ENCODE measurements at places on chromosomes 6 and 20.

GRCh38 chr6:125157725-125158124 lies 4.2 kb downstream of the TPD52L1 start:
- no peak for DNase-seq

DNA sequence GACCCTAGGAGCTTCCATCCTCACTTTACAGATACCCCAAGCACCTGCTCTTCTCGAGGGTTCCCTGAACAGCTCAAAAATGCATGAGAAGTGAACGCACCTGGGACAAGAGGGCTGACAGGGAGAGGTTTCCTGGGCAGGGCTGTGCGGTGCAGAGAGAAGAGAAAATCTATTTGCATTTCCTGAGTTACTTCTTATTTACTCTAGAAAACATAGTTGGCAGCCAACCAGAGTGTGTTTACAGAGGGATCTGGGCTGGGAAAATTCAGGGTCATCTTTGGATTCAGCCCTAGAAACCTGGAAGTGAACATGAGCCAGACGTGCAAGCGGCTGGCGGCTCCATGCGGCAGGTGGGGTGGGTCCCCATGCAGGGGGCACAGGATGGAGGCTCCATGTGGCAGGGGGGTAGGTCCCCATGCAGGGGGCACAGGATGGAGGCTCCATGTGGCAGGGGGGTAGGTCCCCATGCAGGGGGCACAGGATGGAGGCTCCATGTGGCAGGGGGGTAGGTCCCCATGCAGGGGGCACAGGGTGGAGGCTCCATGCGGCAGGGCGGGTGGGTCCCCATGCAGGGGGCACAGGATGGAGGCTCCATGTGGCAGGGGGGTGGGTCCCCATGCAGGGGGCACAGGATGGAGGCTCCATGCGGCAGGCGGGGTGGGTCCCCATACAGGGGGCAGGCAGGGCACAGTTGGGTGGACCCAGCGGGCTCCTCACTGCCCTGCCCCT lies 342.0 kb downstream of the TAF4 start:
- DNase-seq, result no peak

GRCh38 chr6:31837369-31838113 lies 10.0 kb downstream of the HSPA1B start:
- DNase-seq, result no peak

GRCh38 chr20:58899512-58899911 lies 47.0 kb downstream of the GNAS start:
- DNase-seq, result no peak

- peak; percentile 55 for DNase-seq
Measured at GRCh38 chr6:27902335-27903314, 9.6 kb downstream of the OR2B2 start.

GRCh38 chr6:77740380-77740779 lies 87.5 kb downstream of the MEI4 start:
- DNase-seq, result no peak

- peak; percentile 33 for DNase-seq
Measured at GRCh38 chr6:142207265-142207877, 60.3 kb downstream of the VTA1 start.

DNA sequence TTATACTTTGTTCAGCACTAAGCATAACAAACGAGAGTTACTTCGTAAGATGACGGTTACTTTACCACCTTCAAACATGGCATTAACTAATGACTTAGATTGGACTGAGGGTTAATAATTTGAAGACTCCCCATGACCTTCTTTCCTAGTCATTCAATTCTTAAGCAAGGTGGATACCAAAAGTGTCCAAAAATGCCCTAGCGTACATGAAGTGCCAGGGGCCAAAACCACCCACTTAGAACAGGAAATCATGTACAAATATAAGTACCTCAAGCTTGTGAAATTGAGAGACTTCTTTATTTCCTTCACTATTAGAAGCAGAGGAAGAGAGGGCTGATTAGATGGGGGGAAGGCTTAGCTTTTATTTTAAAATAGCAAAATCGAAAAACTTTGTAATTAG lies 166.4 kb downstream of the ATXN1 start:
- no peak for DNase-seq

GRCh38 chr6:24060982-24061754 lies 64.8 kb upstream of the NRSN1 start:
- no peak for DNase-seq

All from AG04450 (cell line).